ENCODE measurements at places on chromosomes 16 and 17.

DNA sequence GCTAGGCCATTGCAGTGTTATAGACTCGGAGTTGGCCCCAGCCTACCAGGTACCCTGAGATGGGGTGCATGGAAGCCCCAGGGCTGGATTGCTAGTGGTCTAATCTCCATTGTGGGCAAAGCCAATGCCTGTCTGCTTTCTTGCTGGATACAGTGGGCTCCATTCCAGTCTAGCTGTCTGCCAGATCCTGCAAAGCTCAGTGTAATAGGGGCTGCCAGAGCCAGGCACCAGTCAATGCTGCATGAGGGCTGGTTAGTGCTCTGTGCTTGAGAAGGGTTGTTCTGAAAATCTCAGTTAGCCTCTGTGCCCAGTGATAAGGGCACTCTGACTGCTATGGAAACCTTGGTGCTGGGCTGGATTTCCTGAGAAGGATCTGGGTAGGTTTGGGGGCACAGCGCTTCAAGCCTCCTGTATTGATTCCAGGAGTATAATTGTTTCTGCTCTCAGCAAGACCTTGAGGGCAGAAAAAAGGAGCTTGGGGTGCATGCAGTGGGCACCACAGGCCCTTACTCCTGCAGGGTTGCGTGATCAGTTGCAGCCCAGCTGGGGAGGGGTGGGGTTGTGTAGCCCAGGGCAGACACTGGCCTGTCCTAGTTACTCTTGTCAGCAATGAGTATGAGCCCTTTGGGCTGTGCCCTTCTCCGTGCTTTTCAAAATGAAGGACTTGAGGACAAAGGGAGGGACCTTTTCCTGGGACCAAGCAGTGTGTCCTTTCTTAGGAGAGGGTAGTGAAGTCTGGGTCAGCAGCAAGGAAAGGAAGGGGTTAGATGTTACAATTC is 19.0 kb downstream of the SMPD3 start:
- DNase-seq, result no peak

- no peak for DNase-seq
Measured at GRCh38 chr17:46171939-46172338, 21.3 kb downstream of the KANSL1 start.

DNA sequence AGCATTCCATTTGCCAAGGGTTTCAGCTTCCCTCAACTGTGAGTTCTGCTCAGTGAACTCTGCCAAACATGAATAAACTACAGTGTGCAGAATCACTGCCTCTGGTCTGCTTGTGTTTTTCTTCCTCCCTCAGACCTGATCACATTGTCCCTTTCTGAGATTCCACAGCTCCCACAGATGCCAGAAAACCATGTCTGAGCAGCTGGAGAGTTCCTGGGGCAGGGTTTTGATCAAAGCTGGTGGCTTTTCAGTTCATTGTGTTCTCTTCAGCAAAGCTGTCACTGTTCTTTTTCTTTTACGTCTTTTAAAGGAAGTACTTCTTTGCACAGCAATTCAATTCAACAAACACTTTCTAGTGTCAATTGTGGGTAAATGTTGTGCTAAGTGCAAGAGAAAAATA is 555.8 kb downstream of the RBFOX1 start:
- DNase-seq, result no peak

DNA sequence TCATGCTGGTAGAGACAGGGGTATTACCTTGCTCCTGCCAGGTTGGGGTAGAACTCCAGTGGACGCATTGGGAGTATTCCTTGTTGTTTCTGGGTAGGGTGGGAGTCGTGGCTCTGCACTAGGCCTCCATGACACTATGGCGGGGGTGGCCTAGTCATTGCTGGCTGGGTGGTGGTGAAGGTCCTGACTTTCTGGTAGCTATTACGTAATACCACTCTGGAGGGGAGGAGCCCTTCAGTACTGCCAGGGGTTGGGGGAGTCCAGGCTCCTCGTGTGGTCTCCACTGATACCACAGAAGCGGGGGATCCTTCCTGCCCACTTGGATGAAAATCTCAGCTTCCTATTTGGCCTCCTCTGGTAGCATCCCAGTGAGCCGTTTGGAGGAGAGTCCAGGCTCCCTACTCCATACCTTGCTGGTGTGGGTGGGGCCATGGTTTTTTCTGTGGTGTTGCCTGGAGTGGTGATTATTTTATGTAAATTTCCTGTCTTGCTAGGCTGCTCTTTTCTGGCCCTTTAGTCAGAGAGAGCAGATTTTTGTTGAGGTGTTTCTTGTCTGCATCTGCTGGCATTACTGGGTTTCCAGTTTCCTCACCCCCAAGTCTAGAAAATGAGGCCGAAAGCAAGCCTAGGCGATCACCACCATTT is 65.8 kb upstream of the GNG13 start:
- DNase-seq, result no peak

- no peak for DNase-seq
Measured at GRCh38 chr16:11783319-11784037, 13.6 kb downstream of the ZC3H7A start.

DNA sequence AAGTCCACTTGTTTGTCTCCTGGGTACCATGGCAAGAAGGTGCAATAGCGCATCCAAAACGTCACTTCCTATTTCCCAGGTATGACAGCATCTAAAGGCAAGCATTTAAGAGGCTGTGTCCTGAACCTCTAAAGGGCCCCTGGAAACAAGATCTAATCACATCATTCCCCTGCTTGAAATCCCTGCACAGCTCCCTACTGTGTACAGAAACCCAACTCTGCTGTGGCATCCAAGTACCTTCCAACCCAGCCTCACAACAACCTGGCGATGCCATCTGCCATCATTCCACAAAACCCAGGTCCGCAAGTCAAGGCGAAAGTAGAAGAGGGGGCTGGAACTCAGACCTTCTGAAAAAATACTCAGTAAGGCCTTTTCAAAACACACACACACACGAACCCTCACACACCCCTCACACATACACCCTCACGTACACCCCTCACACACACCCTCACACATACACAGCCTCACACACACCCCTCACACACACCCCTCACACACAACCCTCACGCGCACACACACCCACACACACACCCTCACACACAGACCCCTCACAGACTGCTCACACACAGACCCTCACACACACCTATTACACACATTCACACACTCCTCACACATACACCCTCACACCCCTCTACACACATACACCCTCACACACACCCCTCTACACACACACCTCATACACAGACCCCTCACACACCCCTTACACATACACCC is 24.5 kb downstream of the C17orf67 start:
- DNase-seq, result no peak

- peak; percentile 75 for DNase-seq
Measured at GRCh38 chr16:89507214-89507833, 879 bp upstream of the SPG7 start.

DNA sequence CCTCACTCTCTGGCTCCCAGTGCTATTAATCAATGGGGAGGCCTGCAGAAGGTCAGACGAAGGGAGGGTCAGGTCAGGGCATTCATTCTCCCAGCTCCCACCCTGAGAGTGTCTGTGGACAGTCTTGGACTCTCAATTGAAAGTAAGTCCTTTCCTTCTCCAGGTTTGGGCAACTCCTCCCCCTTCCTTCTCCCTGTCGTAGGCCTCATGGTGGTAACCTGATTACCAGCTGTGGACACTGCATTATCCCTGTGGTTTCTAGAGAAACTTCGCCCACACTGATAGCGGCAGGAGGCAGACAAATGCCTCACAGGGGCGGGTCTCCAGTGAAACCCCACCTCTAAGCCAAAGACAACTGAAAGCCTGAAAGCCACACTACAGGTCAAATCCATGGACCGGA is 57.7 kb upstream of the SLC25A19 start:
- no peak for DNase-seq

DNA sequence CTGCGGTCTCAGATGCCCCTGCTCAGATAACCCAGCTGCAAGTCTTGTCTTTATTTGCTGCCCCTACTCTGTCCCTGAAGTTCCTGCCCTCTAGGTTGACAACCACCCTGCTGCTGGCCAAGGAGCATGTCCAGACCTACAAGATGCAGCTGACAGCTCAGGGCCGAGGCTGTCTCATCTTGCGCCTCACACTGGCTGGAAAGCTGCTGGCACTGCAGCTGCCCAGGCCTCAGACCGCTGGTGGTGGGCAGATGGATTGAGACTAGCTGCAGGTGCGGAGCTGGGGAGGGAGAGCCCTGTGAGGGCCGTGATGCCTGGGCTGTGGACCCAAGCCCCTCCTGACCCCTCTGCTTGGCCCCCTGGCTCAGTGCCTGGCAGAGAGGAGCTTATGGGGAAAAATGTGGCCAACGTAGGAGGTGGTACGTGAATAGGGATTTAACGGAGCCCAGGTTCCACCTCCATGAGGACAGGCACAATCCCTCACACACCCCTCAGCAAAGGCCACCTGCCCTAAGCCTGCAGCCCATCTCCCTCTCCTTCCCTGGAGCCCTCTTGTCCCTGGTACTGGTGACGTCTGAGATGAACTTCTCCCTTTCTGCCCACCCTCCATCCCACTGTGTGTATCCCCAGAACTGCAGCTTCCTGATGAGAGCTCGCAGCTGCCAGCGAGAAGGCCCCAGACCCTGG is 8.3 kb upstream of the GALK1 start:
- peak; percentile 60 for DNase-seq

DNA sequence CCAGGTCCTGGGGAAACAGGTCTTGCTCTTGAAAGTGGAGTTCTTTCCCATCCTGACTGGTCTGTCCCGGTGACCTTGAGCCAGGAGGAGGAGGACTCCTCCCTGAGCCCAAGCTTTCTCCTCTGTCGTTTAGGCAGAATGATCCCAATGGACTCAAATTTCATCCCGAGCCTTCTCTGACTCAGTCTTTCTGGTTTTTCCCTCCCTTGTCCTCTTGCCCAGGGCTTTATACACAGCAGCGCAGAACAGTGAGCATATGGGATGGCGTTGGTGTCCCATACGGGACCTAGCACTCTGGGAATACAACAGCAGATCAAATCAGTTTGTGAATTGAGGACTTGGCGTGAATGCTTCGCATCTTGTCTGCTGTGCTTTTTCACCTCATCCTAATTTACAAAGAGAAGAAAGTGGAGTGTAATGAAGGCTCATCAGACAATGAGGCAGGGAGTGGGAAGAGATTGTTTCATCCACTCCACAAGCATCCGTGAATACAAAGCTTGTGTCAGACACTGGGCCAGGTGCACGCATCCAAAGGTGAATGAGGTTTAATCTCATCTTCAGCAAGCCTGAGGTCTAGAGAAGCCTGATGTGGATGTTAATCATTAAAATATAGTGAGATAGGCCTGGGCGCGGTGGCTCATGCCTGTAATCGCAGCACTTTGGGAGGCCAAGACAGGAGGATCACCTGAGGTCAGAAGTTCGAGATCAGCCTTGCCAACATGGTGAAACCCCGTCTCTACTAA is 1.1 kb upstream of the XYLT1 start:
- DNase-seq, result no peak

DNA sequence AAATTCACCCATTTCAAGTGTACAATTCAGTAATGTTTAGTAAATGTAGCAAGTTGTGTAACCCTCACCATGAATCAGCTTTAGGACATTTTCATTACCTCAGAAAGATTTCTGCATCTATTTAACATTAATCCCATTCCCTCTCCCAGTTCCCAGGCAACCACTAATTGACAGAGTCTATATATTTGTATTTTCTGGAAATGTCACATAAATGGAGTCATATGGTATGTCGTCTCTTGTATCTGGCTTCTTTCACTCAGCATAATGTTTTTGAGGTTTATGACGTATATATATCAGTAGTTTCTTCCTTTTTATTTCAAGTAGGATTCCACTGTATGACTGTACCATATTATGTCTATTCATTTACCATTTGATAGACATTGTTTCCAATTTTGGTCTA is 199.8 kb downstream of the CYB561 start:
- no peak for DNase-seq

GRCh38 chr16:84531671-84532111 is 27.2 kb upstream of the MEAK7 start:
- DNase-seq, result no peak

GRCh38 chr16:88982286-88983084 is 5.5 kb upstream of the CBFA2T3 start:
- no peak for DNase-seq

DNA sequence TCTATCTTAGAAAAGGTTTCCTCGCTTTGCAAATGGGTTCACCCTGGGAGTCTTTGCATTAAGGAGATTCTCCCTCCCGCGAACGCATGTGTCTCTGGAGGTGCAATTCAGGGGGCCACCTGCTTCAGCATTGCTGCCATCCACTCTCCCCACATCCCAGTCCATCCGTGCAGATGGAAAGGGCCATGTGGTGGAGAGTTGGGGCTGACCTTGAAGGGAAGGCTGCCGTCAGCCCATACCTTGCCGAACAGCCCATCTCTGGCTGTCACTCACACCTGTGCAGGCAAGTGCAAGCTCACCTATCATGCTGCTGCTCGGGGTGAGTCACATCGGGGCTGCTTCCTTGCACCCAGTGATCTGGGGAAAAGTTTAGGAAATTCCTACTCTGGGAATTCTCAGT is 106.1 kb downstream of the ZNF423 start:
- no peak for DNase-seq

- DNase-seq, result no peak
Measured at GRCh38 chr16:642189-643049, 791 bp downstream of the MCRIP2 start.

- no peak for DNase-seq
Measured at GRCh38 chr16:82603784-82604411, 22.9 kb upstream of the CDH13 start.

DNA sequence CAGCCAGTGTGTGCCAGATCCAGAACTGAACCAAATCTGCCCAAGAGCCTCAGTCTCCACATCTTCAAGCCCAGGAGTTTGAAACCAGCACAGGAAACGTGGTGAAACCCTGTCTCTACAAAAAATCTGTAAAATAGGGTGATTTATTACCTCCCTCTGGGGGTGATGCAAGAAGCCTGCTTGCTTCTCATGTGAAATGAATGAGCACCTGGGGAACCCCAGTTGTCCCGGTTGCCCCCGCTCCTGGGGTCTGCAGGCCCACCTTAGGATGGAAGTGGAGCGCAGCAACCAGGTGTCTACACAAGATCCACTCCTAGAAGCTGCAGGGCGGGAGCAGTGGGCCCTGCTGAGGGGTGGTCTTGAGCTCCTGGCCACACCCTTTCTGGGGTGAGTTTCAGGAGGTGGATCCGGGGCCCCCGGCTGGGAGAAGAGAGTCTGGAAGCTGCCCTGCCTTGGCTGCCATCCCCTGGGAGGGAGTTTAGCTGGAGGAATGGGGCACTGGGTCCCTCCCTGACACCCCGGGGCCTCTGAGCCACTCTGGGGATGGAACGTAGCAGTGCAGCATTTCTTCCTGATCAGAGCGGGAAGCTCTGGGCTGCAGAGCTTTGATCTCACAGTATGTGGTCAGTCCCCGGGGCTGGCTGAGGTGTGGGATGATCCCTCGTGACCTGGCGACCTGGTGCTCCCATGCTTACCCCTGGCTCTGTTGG is 117.8 kb downstream of the RAB11FIP4 start:
- DNase-seq, result no peak

GRCh38 chr17:2755891-2756724 is 6.7 kb upstream of the CCDC92B start:
- DNase-seq, result no peak

DNA sequence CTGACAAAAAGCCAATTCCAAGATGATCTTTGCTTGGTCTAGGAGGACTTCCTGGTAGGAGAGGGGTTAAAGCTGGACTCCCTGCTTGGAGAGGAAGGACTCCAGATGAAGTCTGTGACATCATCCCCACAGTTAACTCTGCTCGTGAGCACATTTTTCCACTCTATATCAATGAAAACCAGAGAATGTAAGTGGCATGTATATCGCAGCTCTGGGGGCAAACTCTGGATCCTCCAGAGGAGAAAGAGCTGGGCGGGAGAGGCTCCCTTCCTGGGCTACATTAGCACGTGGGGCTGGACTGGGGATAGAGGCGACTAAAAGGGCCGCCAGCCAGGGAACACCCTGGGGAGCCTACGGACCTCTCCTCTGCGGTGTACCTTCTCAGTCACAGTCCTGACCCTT is 34.1 kb downstream of the HIC1 start:
- no peak for DNase-seq

GRCh38 chr16:89266521-89267134 is 49.1 kb downstream of the ZNF778 start:
- DNase-seq, result peak; percentile 53

Measured in sciatic nerve (tissue), 2 donors.